ENCODE measurements at places on chromosomes 2 and 18.
A peak's percentile ranks its signal among the peaks of the same experiment; 100 is the strongest.

DNA sequence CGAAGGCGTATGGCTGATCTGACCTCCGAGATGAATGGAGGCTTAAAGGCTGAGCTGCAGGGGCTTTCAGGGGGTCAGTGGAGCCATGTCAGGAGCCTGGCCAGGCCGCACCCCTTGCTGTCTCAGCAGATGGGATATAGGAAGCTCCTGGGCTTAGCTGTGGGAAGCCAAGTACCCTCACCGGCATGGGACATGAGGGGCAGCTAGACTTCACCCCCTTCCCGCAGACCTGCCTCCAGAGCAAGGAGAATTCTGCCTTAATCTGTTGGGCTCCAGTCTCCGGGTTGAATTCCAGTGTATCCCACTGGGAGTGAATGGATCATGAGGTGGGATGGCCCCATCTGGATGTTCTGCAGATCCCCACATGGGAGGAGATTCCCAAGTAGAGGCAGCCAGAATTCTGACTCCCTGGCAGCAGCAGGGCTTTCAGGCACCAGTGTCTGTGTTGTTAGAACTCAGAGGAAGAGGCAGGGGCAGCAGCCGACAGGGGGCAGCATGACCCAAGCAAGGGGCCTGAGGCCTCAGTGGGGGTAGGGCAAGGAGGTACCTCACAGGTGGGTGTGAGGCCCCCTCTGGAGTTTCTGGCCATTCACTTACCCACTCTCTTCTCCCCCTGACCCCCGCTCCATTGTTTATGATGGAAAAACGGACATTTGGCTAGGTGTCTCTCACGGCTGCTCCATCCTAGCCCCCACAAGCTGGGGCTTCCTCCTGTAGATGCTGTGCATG is 19.1 kb downstream of the CAPG start:
- DNase-seq: peak; percentile 64

DNA sequence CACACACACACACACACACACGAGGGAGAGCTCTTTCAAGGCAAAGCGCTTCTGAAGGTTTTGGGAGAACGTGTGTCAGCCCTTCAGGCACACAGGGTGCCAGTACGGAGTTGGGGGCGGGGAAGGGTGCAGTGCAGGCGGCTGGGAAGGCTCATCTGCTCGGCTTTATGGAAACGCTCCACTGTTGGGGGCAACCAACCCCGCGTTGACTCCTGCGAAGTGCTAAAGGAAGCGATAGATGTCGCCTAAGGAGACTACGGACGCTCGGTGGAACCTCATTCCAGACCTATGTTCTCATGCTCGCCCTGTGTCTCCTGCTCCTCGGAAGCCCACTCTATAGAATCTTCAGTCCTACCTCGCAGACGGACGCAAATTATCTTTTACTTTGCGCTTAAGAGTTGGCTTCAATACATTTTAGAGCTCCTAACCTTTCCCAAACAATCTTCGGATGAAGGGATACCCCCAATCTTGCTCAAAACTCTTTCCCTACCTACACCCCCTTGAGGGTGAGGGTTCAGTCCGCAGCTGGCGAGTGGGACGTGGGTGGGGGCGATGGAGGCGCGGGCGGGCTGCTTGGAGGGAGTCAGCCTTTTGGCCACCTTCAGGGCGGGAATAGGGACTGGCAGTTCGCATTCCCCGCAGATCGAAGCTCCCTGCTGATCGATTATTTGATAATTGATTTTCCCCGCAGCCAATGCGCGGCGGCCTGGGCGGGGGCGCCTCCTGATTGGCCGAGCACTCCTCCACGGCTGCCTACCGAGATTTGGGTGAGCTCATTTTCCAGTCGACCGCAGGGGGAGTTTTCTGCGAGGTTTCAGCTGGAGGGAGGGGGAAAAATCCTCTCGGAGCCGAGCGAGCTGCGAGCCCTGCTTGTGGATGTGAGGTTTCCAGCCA is 1.9 kb upstream of the MEIS1 start:
- DNase-seq: peak; percentile 24

GRCh38 chr2:140014204-140014546 is 1234.0 kb upstream of the NXPH2 start:
- DNase-seq: no peak

DNA sequence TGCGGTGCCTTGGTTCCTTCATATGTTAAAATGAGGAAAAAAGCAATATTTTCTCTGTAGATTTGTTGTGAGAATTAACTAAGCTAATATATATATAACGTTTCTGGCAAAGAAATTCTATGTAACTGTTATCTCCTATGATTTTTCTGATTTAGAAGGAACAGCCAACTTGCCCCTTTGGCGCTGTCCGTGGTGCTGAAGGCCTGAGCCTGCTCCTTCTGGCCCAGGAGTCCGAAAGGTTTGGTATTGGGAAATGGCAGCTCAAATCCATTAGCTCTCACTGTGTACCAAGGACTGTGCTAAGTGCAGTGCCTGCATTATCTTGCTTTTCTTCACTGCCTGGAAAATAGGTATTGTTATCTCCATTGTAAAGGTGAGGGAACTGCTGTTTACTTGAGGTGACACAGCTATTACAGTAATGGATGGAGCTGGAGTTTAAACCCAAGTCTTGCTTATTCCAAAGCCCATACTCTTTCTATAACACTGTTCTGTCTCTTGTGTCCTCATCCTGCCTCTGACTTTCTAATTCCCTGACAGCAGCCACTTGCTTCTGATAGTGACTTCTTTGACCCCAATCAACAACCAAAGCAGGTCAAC is 52.2 kb downstream of the C1QL2 start:
- no peak for DNase-seq

- no peak for DNase-seq
Observed at GRCh38 chr2:128750328-128751165, 431.9 kb upstream of the HS6ST1 start.

DNA sequence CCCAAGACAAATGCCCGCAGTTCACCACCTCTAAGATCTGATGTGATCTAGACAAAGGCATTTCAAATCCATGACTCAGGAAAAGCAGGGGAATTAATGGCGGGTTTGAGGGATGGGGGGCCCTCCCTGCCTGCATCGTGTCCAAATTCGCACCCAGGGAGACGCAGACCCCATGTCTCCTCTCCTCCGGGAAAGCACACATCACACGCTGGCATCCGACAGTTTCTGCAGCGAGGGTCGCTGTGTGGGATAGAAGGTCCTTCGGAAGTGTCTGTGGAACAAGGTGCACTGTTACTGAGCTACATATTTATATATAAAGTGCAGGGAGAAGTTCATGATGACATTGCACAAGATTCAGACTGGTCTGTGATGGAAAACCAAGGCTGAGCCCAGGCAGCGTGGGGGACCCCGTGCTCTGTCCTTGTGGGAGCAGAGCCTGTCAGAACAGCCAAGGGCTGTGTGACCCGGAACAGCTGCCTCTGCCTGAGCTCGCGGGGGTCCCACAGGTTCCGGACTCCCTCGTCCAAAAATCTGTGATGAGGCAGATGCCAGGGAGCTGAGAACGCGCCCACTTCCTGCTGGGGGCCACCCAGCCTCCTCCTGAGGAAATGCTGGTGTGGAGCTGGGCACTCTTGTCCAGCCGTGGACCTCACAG is 82.3 kb upstream of the CTDP1 start:
- no peak for DNase-seq

GRCh38 chr18:62396967-62397366 is 71.9 kb downstream of the TNFRSF11A start:
- no peak for DNase-seq

DNA sequence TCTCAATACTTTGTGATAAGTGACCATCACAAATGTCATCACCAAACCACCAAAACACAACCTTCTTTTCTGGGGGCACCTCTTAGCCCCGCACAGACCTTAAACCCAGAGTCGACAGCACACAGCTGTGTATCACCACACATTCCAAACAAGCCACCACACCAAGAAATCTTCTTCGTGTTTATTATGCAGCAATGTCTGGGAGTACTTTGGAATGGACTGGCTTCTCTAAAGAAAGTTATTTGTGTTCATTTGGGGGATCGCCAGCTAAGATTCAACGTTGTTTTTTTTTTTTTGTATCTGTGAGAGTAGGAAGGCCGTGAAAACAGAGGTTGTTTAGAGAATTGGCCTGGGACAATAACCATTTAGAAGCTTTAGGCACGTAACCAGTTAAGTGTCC is 1.1 kb upstream of the MTA3 start:
- no peak for DNase-seq

GRCh38 chr2:25159949-25160348 is 8.4 kb downstream of the POMC start:
- DNase-seq: no peak

GRCh38 chr18:51091270-51091669 is 61.3 kb downstream of the SMAD4 start:
- DNase-seq: no peak

Measured in stimulated activated CD8-positive, alpha-beta memory T cell treated with anti-CD3 and anti-CD28 coated beads, Interleukin-2, amount 100 ng/mL, for 48 hours (primary cell).